ENCODE measurements at places on chromosomes 1 and 21.

DNA sequence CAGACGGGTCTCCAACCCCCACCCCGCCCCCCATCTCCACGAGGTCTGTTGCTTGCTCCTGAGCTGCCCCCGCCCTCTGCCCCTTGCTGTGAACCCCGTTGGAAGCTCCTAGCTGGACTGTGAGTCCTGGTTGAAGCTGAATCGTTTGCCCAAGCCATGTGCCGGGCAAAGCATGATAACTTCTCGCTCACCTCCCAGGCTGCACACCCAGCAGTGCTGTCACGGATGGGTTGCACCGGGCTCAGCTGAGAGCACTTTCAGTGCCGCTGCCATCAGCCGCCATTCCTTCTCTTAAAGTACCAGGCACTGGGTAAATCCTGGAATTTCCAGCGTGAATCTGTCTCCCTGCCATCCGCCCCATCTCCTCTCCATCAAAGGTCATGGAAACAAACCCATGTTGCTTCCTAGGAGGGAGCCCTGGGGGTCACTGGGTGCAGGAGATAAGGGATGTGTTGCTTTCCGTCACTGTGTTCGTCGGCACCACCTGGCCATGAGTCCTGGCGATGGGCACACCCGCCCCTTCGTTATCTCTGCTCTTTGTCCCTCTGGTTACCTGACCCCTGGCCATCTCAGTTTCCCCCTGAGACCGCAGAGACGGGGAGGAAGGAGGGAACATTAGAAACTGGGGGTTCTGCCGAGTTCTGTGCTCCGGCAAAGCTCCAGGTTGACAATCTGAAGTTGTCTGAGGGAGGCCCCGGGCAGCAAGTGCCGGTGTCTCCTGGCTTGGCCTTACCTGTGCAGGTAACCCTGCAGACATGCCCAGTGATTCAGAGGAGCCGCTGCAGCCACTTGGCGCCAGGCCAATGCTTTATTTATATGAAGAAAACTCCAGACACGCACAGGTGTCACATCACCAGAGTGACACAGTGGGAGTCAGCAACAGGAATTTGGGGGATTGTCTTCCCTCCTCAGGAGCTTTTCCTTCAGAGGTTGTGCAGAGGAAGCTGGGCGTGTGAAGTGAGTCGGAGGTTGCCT, 2.7 kb downstream of the PDE9A start:
- DNase-seq = no peak

GRCh38 chr1:15431571-15431948, 6.7 kb upstream of the CTRC start:
- no peak for DNase-seq

- DNase-seq = no peak
Measured at GRCh38 chr1:156806512-156807440, 9.9 kb downstream of the SH2D2A start.

- DNase-seq = no peak
Measured at GRCh38 chr1:115145226-115145625, 55.9 kb upstream of the TSPAN2 start.

DNA sequence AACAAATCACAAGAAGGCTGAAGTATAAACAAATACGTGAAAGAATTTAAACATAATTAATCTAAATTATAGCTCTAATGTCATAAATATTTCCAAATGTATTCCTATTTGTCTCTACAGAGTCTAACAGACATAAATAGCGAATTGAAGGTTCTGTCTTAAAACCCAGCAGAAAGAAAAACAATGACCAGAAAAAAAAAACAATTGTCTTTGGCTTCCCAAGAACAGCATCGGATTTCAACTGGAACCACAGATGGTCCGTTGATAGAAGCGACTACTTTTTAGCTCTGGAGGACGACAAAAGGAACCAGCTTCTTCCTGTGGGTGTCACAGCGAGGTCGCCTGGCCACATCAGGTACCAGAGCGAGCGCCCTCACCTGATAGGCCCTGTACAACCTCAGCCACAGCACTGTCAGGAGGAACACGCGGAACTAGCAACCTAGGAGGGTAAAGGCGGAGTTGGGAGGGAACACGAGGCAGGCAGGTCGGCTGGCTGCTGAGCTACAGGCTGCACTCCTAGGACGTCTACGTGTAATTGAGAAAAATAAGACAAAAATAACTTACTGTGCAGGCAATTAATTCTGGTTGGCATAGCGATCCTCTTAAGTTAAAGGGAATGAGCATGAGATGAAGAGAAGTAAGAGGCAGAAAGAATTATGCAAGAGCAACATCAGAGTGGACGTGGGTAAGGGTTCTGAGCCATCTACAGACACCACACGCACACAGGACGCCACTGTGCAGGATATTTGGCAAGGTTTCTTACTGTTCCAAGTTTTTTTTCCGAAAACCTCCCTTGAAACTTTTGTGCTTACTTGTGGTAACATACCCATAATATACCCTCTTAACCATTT, 16.7 kb upstream of the PRDM15 start:
- no peak for DNase-seq

- DNase-seq = no peak
Measured at GRCh38 chr1:2104621-2105427, 54.6 kb downstream of the PRKCZ start.

DNA sequence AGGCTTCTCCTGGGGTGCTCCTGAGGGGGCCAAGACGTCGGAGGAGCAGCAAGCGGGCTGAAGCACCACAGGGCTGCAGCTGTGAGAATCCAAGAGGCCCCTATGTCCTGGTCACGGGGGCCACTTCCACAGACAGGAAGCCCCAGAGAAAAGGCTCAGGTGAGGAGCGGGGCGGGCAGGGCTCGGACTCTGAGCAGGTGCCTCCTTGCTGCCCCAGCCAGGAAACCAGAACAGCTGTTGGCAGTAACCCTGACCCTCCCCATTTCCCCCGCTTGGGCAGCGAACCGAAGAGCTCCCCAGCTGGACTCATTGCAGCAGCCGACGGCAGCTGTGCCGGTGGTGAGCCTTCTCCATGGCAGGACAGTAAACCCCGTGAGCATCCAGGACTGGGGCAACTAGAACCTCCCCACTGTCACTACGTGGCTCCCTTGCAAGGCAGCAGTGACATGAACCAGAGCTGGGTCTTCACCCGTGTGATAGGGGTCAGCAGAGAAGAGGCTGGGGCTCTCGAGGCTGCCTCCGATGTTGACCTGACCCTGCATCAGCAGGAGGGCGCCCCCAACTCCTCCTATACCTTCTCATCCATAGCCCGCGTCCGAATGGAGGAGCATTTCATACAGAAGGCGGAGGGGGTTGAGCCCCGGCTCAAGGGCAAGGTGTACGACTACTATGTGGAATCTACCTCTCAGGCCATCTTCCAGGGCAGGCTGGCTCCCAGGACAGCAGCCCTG, 625 bp downstream of the KLHDC7A start:
- DNase-seq = no peak

- DNase-seq = no peak
Measured at GRCh38 chr1:209395169-209395568, 188.3 kb upstream of the CAMK1G start.

DNA sequence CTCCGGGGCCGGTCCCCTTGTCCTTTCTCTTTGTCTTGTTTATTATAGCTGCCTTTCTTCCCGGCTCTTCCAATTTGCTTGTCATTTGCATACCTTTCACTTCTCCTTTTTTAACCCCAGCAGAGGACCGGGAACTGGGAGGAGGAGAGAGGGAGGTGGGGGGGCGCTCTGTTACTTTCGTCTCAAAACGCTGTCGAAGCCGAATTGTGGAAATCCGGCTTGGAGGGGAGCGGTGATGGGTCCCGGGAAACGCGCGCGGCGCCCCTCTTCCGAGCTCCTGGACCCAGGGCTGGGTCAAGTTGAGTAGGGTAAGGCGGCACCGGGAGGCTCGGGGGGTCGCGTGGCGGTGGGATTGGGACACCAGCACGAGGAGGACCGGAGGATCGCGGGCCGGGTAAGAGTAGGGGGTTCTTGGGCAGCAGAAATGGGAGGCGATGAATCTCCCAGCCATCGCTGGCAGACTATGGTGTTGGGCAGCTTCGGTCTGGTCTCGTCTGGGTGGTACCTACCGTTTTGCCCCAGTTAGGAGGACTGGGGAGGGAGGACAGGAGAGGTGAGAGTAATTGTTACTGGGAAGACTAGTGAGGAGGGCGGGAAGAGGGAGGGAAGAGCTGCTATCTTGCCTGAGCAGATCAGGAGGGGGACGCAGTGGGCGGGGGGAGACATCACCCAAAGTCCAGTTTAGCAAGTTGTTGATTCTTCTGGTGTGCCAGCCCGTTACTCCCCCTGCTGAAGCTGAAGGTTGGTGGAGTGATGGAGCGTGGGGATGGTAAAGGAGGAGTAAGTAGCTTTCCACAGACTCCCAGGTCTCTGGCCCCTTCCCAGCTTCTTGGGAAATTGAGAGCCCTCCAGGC, 1.5 kb downstream of the PROX1 start:
- no peak for DNase-seq

DNA sequence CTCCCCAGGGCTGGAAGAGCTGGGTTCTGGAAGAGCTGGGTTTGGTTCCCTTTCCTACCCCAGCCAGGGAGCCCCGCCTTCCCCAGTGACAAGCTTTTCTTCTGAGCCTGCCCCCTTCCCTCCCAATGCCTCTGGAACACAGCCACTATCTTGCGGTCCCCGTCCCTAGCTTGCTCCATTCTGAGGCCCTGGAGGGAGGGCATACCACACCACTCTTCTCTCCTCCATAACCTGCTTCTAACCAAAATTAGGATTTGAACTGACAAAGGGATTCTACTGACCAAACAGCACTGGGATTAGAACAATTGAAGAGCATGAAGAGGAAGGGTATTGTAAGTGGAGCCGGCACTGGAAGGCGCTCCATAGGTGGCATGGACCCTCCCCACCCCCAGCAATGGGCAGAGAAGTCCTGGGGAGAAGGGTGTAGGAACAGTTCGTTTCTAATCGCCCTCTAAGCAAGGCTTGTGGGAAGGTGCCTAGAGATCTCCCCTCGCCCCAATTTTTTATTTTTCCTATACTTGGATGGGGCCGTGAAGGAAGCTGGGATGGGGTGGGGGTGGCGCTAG, 690 bp downstream of the C1orf216 start:
- DNase-seq = no peak

DNA sequence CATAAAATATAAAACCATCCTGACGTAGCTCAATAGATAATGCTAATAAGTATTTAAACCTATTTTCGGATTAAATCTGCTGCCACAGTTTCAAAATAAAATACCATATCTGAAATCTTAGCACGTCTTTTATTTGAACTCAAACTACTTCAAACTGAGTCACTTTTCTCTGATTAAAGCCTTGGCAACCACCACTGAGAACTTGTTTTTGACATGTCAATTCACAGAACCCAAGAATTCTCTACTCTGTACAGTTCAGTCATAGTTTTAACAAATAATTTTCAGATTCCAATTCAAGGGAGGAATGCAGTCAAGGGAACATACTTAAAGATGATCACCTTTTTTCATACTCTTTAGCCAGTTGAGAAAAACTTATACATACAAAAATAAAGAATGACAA, 643.2 kb downstream of the KCNT2 start:
- DNase-seq = no peak

GRCh38 chr1:5961601-5962000, 30.6 kb downstream of the NPHP4 start:
- DNase-seq = no peak

DNA sequence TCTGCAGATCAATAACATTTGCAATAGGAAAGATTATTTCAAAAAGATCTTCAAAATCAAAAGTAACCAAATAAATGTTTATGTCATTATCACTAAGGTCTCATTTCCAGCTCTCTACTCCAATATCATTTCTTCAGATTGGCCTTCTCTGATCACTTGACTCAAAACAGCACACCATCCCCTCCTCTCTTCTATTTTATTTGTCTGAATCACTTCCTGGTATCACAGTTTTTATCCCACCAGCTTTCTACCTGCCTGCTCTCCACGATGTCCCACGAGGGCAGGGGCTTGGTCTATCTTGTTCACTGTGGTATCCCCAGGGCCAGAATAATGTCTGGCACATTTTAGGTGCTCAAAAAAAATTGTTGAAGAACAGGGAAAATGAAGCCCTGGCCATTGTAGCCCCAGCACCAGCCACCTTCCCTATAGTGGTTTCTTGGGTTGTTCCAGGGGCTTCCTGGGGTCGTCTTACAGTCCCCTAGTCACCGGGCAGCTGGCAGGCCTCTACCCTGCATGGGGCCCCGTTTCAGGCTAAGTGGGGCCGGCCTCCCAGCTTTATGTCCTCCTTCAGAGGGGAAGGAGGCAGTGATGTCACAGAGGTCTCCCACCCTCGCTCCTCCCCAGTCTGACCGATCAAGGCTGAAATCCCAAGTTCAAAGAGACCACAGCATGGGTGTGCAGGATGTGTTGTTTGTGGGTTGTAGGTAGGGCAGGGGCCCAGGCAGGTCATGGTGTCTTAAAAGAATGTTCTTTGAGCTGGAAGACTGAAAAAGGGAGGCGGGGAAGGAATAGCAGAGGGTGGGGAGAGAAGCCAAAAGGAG, 3.5 kb upstream of the PADI1 start:
- no peak for DNase-seq

- DNase-seq = no peak
Measured at GRCh38 chr1:27981145-27981544, 21.4 kb downstream of the XKR8 start.

DNA sequence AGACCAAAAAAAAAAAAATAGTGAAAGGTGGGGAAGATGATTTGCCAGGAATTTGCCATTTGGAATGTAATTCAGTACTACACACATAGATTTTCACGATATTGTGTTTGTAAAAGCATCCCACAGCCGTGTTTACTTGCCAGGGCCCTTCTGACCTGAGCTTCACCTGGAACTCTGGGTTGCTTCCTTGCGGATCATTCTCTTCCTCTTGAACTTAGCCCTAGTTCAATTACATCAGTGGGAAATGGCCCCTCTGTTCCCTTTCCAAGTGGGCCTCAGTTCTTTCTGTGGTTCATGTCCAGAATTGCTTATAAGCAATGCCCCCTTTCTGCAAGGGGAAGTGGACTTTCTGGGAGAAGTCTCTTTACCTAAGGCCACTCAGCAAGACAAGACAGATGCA, 41.0 kb downstream of the ABCA4 start:
- DNase-seq = no peak

- DNase-seq = no peak
Measured at GRCh38 chr1:193058529-193059281, 455 bp downstream of the UCHL5 start.

DNA sequence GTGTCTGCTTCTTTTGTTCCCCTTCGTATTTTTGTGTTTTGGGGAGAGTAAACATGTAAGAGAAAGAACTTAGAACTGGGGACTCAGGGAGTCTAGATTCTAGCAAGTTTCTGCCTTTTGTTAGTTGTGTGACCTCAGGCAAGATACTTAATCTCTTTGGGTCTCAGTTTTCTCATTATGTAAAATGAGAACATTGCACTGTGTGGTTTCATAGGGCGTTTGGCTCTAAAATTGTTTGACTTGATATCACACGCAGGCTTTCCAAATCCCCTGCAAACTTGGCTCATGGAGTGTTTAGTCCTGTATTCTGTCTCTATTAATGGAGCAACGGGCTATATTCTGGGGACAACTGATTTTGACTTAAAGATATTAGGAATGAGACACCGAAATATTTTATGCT, 57.7 kb downstream of the NTNG1 start:
- DNase-seq = no peak
